ENCODE measurements at places on chromosomes 13 and 19. TPM values are rescaled to one million over a fixed set of nuclear protein-coding genes. Genes with fewer than 3 reads are reported as not detected.

GRCh38 chr13:49343255-49343654 is 95.5 kb downstream of the CDADC1 start:
- no peak for DNase-seq

- DNase-seq, result no peak
Observed at GRCh38 chr13:79490326-79490725, 9.4 kb downstream of the NDFIP2 start.

DNA sequence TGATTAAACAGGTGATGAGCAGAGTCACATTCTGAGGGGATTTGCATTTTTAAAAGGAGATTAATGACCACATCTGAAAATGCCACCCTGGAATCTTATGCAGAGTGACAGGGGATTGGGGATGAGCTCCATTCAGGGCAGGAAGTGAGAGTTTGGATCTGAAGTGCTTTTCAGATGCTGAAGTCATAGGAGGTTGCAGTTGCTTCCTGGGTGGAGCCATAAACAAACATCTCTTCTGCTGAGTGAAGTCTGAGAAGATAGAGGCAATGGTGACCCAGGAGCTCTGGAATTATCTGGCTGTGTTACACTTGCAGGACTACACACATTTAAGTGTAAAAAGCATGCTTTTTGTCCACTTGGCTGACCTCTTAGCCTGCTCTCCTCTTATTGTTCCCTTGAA is 51.4 kb upstream of the PSG8 start:
- no peak for DNase-seq

DNA sequence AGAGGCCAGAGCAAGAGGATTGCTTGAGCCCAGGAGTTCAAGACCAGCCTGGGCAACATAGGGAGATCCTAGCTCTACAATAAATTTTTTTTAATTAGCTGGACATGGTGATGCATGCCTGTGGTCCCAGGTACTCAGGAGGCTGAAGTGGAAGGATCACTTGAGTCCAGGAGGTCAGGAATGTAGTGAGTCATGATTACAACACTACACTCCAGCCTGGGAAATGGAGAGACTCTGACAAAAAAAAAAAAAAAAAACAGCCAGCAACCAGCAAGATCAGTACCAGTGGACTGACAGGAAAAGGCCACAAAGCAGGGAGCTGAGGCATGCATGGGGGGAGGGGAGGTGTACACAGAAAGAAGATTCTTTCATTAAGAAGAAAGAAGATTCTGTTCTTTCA is 52.7 kb upstream of the RFXAP start:
- DNase-seq, result no peak

GRCh38 chr13:43232873-43233265 is 209.5 kb downstream of the DNAJC15 start:
- no peak for DNase-seq

GRCh38 chr13:52775511-52775910 is 35.9 kb upstream of the CNMD start:
- no peak for DNase-seq

DNA sequence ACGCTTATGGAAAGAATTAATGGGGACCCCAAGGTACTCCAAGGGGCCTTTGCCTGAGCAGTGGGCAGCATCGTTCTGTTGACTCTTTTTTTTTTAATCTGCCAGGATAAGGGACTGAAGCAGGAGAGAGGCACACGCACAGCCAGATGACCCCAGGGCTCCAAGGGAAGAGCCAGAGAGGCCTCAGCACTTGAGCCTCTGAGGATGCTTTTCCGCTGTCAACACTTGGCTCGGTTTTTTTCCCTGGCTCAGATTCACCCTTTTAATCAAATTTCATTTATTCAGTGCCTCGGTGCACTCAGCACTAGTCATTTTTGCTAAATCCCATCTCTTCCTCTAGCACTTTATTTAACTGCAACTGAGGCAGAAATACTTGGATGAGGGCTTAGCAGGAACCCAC is 226.3 kb downstream of the FGF9 start:
- DNase-seq, result no peak

DNA sequence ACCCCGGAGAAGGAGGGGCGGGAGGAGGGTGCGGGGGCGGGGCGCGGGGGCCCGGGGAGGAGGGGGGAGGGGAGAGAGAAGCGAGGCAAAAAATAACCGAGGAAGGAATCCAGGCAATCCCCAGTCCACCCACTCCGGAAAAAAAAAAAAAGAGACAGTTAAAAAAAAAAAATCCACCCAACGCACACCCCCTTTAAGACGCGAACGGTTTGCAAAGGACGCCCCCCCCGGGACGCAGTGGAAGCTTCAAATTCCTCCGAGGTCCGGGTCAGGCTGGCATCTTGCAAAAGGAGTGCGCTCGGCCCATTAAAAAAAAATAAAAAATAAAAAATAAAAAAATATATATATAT is at the start of gene CACNA1A:
TSS of gene CACNA1A (minus strand) at position 9 of the 350 bp plus-strand sequence. CDS start 255 bp downstream, outside the sequence.
- DNase-seq, result no peak

- no peak for DNase-seq
Observed at GRCh38 chr13:107210723-107211030, 642.7 kb upstream of the ARGLU1 start.

DNA sequence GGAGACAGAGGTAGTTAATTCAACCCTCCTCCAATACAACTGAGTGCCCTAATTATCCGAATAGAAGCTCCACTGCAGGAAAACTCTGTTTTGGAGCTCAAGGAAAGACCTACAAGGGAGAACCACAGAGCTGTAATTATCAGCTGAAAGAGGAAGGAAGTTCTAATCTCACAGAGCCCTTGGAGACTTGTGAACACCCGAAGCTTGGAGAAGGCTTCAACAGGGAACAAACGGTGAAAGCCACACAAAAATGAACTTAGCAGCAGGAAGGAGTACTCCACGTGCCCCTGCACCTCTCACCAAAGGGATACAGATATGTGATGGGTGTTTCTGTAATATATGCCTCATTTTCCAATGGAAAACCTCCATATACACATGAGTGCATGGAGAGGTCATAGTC is 61.1 kb downstream of the IRS2 start:
- no peak for DNase-seq

DNA sequence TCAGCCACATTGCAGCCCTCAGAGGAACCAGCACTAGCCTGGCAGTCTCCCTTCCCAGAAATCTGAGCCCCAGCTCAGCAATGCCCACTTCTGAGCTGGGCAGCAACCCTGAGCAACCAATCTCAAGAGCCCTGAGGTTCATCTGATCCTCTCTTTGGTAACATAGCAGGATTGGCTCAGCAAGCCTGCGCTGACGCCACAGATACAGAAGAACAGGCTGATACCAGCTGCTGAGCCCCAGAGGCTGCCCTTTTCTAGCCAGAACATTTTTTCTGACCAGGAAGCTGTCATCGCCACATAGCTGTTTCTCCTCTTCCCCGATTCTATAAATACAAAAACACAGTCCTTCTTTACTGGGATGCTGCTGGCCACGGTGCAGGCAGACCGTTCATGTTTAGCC is 59.8 kb downstream of the TRPM4 start:
- DNase-seq, result no peak

The MYO1F gene
- 7.5 TPM for total RNA-seq

The GSX1 gene
- not detected for total RNA-seq

The ELANE gene
- not detected for total RNA-seq

Data from ovary (tissue), 10 donors.